ENCODE measurements at places on chromosomes 3 and 15.
A peak's percentile ranks its signal among the peaks of the same experiment; 100 is the strongest.

DNA sequence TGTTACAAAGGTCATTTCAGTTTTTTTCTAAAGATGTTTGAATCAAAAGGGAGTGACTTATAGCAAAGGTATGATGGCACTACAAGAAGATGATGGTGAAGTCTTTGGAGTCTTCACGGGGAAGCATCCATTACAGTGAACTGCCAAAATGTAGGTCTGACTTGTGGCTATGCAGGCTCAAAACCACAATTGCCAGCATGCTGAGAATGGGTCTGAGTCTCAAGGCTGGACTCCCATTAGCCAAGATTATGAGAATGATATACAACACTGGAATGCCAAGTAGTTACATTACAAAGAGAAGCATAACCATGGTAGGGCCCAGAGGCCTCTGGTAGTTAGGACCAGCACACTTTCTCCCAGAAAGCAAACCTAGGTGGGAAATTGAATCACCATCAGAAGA lies 194.2 kb downstream of the MTHFS start:
- no peak for DNase-seq

DNA sequence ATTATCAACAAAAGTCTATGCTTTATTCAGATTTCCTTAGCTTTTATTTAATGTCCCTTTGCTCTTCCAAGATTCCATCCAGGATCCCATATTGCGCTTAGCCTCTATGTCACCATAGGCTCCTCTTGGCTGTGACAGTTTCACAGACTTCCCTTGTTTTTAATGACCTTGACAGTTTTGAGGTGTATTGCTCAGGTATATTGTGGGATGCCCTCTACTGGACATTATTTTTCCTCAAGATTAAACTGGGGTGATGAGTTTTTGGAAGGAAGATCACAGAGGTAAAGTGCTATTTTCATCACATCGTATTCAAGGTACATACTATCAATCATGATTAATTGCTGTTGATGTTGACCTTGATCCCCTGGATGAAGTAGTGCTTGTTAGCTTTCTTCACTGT lies 99.1 kb upstream of the SMAD3 start:
- no peak for DNase-seq

DNA sequence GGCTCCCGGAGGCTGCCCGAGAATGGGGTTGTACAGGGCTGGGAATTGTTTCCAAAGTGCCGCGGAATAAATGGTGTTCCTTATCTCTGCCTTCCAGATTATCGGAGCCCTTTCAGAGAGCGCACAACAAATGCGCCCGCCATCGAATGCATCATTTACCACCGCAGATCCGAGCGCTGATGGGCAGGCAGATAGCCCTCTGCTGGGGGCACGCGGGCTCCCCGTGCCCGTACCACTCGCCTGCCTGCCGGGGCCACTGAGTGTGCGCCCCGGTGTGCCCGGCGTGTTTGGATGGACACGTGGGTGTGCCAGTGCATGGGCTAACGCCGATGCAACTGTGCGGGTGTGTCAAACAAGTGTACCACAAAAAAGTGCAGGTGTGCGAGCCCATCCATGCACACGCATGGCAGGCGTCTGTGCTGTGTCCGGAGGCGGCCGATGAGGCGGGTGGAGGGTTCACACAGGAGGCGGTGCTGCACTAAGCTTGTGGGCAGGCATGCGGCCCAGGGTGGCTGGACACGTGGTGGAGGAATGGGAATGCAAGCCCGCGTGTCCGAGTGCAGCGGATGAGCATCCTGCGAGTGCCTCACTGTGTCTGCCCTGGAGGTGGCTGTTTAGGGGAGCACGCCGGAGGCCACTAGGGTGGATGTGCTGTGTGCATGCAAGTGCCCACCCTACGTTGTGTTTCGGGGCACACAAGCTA lies 3.8 kb upstream of the GATA2 start:
- DNase-seq = no peak

- no peak for DNase-seq
Measured at GRCh38 chr3:145017959-145018358, 1046.3 kb downstream of the DIPK2A start.

DNA sequence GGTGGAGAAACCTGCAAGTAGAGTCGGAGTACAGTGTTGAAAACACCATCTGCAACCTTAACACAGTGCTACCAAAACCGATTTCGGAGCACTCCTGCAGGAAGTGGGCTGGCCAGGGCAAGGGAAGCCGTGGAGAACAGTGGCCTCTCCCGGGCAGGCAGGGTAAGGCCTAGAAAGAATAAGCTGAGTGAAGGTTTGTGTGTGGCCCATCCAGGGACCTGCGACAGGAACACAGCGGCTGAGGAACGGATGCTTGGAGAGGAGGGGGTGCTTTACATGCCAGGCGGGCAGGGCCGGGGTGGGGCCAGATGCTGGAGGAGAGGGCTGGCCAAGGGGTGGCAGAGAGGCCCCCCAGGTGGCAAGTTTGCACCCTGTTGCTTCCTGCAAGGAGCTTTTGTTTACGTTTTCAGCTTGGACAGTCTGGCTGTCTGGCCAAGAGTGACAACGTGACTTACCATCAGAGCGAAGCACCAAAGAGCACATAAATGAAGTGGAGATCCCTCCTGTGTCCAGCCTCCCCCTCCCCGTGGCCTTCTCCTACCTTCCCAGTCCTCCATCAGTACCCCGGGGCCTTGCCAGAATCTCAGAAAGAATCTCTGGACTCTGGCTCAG lies 156.5 kb downstream of the PGPEP1L start:
- peak; percentile 38 for DNase-seq

Data from 8988T (cell line).